ENCODE measurements at places on chromosomes 3 and 15.

DNA sequence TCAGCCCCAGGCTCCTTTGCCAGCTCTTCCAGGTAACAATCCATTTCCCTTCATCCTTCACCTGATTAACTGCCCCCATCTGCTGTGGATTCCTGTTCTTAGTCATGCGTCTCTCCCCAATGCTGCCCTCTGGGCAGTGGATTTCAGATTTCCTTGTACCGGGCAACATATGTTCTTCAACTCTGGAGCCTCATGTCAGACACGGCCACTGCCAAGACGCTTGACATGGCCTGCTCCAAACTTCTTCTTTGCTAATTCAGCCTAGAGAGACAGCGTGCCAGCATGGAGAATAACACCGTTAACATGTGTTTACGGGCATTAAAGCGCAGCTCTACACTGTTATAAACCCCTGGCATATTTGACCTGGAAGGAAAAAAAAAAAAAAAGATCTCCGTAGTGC lies 1035.1 kb upstream of the NR2F2 start:
- no peak for DNase-seq

- DNase-seq = no peak
Observed at GRCh38 chr3:188792793-188793192, 379.0 kb upstream of the TPRG1 start.

GRCh38 chr3:126517986-126518778 lies 609 bp upstream of the UROC1 start:
- no peak for DNase-seq

DNA sequence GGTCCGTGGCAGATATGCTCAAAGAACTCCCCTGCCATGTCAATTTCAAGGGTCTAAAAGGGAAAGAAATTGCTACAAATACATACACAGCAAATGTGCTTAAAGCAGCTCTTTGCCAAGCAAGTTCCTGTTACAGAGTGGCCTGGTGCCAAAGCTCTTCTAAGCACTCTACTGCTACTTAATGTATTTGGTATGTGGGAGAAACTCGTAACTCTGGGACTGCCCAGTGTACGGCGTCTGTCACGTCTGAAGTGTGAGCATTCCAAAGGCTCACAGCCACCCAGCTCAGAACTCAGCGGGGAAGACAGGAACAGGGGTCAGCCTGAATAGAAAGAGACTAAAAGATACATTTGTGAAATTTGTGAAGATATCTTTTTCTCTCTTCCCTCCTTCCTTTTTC lies 54.6 kb downstream of the RBMS3 start:
- DNase-seq = peak; percentile 49
